ENCODE measurements at places on chromosomes 7 and 10.

GRCh38 chr10:63554657-63555056 is 33.5 kb downstream of the REEP3 start:
- no peak for DNase-seq

- DNase-seq = no peak
These were observed 94.7 kb downstream of the SORBS1 start for GRCh38 chr10:95466436-95466835.

DNA sequence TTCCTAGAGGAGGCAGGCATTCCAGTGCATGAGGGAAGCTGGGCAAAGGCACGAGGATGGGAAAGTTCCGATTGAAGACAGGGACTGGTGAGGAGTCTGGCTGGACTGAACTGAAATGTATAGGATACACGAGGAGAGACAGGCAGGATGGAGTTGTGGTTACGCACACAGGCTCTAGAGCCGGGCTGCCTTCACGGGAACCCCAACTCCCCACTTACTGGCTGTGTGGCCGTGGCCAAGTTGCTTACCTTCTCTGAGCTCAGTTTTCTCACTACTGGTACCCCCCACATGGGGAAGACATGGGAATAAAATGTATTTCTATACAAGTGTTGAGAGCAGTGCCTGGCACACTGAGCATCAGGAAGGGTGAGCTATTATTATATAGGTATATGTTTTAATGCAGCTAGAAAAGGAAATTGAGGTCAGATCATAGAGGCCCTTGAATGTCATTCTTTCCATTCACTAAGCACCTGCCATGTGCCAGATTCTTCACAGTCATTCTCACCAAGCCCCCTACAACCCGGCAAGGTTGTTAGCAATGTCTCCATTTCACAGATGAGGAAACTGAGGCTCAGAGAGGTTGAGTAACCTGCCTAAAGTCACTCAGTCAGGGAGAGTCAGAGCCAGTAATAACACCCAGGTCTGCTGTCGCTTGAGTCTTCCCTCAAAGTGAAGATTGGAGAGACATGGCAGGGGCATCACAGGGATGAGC is 9.7 kb downstream of the CHST3 start:
- DNase-seq = no peak

DNA sequence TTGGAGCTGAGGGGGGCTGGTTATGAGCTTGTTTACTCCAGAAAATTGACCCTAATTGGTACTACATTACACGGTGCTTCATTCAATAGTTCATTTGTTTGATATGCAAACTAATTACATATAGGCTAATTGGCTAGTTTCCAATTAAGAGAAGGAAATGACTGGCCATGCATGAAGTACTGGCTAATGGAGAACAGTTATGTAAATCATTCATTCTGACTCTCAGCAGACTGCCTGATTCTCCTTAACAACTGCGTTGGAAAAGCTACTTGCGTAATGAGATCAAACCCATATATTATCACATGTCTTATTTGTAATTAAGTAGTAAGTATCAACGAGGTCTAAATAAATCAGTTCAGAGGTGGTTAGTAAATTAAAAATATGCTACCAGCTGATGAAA is 81.8 kb upstream of the CTTNBP2 start:
- no peak for DNase-seq

DNA sequence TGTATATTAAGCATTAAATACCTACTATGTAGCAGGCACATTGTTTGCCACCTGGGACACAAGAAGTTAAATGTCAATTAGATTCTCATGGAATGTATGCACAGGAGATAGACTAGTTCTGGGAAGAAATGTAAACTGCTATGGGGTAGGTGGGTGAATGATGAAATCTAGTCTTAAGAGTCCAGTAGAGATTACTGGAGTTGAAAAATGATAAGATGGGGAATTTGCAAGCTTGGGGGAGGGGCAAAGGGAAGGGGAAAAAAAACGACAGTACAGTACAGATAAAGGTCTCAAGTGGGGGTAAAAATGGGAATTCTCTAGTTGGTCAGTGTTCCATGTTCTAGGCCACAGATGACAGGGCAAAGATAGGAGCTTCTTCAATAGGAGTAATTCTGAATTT is 94.4 kb downstream of the ATE1 start:
- DNase-seq = no peak

GRCh38 chr7:134827889-134828288 is 48.5 kb downstream of the CALD1 start:
- DNase-seq = no peak

DNA sequence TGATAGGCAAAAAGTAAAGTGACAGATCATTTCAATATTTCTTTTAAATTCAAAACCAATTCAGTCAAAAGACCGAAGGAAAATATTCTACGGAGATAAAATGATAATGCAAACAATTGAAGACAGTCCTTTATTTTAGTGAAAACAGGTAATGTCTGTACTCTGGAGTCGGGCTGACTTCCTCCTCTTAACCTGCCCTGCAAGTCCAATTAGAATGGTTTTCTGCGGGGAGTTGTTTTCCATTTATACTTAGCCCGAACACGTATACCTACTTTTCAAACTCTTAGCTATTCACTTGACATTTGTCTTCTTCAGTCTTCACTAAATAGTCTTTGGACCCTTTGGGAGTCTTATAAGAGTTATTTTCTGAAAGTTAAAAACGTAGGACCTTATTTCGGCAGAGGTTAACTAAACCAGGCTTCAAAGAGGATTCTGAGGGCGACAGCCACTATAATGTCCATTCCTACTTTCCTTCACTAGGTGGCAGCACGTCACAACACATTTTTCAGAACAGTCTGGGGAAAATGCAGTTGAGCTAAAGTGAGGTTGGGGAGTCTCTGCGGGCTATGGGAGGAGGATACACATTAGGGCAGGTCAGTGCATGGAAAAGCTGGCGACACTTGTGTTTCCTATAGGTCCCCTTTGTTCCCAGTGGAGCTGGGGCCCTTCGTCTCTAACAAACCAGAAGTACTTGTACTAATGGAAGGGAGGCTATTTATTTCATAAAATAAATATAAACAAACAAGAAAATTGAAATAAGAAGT is 472.0 kb downstream of the KCNMA1 start:
- peak; percentile 64 for DNase-seq

DNA sequence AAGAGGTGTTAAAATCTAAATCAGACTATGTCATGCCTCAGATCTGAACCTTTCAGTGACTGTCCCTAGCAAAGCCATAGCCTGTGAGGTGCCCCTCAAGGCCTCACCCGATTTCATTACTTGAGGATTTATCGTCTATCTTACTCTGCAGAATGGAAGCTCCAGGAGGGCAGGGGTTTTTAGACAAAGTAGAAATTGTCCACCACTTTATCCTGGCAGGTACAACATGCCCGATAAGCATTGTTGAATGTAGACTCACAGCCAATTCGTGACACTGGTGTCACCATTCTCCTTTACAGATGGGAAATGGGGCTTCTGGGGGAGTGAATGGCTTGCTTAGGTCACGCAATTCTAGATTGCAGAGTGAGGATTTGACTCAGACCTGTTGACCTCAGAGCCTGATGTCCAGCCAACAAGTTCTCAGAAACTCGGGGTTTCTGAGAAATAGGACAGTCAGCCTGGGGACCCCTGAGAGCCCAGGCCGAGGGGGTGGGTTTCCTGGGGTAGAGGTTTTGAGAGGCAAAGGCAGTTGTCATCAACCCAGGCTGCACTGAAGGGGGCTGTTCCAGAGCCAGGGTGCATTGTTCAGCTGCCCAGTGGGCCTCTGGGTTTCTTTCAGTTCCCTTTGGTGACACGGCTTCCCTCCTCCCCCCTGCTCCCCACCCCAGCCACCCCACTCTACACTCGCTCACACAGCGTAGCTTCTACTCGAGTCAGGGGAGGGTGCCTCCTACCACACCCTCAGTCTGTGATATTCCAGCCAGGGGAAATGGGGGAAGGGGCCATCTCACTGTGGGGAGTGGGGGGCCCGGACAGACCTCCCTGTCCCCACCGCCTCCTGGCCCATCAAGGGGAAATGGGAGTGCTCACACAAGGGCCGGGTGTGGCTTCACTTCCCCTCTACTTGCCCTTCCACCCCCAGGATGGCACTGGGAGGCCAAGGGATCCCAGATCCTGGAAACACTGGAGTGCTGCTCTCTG is 3.1 kb upstream of the IRF5 start:
- no peak for DNase-seq

DNA sequence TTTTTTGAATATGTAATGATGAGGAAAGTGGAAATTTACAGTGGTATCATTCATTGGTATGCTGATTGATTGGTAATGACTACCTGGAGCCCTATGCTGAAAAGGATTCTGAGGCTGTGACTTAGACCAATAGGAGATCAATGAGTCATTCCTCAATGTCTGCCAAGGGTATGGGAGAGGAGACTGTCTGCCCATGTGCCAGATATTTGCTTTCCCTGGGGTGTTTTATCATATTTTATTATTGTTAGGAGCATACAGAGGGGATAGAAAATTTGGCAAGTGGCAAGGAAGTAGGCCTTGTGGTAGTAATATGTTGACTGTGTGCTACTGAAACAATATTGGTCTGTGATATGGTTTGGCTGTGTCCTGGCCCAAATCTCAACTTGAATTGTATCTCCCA is 54.8 kb downstream of the ASAH2B start:
- no peak for DNase-seq

DNA sequence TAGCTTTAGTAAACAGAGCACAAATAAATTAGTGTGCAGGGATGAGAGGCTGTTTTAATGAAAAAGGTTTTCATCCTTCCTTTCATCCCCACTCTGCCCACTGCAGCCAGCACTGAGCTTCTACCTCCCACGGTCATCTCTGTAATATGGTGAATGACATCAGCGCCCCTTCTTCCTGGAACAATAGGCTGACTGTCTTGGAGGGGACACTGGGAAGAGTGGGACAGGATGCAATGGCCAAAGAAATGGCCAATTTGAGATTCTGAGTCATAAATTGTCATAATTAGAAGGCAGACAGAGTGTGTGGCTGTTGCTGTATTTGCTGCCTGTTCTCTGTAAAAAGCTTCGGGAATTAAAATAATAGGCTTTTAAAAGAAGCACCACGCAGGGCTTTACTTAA is 126.7 kb upstream of the CALN1 start:
- DNase-seq = no peak

- no peak for DNase-seq
These were observed 27.4 kb upstream of the DGKI start for GRCh38 chr7:137873979-137874777.

DNA sequence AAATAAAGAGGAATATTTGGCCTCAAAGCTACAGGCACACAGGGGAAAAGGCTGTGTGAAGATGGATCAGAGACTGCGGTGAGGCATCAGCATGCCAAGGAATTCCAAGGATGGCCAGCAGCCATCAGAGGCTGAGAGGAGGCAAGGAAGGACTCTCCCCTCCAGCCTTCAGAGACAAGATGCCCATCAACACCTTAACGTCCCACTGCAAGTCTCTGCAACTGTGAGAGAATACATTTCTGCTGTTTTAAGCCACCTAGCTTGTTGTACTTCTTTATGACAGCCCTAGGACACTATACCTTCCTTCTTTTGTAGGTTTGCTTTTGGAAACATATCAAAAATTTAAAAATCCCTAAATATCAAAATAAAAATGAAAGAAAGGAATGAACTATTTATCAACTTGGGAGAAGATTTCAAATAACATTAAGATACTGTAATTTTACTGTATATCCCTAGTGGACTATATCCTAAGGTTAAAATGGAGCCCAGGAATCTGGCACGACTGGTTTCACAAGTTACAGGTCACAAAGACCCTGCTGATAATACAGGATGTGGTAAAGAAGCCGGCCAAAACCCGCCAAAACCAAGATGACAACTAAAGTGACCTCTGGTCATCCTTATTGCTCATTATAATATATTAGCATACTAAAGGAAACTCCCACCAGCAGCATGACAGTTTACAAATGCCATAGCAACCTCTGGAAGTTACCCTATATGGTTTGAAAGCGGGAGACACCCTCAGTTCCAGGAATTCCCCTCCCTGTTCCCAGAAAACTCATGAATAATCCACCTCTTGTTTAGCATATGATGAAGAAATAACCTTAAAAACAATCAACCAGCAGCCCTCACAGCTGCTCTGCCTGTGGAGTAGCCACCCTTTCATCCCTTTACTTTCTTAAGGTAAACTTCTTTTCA is 185.2 kb downstream of the AVL9 start:
- no peak for DNase-seq

GRCh38 chr10:23354630-23355279 is 10.2 kb upstream of the C10orf67 start:
- no peak for DNase-seq

DNA sequence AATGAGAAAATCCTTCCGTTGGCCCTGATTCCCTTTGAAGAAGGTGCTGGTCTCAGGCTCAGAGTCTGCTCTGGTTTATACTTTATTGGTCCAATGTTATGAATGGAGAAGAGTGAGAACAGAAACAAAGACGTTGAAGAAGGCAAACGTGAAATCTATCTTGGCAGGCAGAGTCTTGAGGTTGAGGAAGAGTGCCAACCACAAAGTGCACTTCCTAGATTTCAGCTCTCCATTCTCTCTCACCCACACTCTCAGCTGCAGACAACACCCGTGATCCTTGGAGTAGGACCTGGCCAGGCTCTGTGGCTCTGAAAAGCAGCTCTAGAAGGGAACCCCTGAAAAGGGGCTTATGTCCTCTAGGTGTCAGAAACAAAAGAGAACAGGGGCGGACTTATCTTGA is 128.9 kb upstream of the PLXNA4 start:
- no peak for DNase-seq

GRCh38 chr7:159046300-159046699 is 98.4 kb downstream of the VIPR2 start:
- no peak for DNase-seq

- no peak for DNase-seq
These were observed 869.4 kb downstream of the TYW1 start for GRCh38 chr7:67866054-67866453.

DNA sequence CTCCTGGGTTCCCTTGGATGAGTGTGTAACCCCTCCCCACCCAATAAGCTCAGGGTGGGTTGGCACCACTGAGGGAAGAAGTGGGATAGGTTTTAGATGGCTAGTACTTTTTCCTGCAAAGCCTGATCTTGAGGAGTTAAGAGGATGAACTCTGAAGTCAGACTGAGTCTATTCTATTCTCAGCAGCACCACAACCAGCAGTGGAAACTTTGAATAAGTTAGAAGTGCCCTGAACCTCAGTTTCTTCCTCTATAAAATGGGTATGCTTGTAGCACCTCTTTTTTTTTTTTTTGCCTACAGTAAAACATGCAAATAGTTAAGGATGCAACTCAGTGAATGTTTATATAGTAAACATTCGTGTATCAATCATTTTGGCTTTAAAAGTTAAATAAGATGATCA is 7.1 kb downstream of the NKX2-3 start:
- no peak for DNase-seq
